ENCODE measurements at places on chromosomes 4 and X.
A peak's percentile ranks its signal among the peaks of the same experiment; 100 is the strongest.

DNA sequence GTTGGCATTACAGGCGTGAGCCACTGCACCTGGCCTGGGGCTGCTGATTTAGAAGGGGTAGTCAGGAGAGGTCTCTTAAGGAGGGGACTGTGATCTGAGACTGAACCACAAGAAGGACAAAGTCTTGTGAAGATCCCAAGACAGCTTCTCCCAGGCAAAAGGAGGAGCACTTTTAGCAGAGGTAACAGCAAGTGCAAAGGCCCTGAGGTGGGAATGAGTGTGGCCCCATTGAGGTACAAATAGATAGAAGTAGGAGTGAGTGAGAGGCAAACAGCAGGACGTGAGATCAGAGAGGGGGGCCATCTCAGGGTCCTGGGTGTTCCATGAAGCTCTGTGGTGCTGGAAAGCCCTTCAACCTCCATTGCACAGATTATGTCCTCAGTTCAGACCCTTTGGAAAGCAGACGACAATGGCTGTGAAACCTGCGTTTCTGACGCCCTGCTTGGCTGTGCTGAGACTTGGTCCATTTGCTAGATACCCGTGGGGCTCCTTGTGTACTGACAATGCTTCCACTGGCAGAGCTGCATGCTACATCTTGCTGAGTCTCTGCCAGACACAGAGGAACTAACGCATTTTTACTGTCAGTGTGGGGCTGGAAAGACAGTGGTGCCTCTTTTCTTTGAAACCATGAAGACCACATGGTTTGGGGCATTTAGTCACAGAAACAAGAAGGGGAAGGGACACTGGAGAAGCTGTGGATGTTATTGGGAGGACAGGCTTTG is 1.3 kb upstream of the CCKAR start:
- no peak for DNase-seq

DNA sequence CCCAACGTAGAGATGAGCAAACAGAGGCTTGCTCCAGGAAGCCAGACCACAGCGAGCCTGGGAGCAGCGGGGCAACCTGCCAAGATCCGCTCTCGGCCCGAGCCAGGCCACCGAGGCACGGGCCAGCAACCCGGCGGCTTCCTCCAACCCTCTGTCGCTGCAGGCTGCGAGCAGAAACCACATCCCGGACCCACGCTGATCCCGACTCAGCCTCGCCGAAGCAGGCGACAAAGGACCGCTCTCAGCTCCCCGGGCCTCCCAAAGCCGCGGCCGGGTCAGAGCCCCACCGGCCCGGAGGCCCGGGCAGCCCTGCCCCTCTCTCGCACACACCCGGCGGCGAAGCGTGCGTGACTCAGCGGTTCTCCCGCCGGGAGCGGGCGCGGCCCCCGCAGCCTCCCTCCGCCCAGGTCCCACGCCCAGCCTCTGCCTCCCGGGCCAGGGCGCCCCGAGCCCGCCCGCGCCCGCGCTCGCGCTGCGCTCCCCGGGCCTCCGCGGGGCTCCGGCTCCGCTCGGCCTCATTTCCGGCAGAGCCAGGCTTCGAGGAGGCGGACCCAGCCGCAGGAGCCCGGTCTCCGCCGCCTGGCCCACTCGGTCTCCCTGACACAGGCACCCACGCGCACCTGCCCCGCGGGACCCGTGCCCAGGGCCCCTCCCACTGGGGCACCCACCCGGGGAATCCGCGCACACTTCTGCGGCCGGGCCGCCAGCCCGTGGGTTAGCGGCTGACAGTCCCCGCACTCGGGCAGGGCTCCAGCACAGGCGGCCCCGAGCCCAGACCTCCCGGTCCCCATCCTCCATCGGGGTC is 1.7 kb downstream of the PPP2R2C start:
- DNase-seq: no peak

- no peak for DNase-seq
Observed at GRCh38 chr4:105620640-105621323, 68.4 kb downstream of the ARHGEF38 start.

DNA sequence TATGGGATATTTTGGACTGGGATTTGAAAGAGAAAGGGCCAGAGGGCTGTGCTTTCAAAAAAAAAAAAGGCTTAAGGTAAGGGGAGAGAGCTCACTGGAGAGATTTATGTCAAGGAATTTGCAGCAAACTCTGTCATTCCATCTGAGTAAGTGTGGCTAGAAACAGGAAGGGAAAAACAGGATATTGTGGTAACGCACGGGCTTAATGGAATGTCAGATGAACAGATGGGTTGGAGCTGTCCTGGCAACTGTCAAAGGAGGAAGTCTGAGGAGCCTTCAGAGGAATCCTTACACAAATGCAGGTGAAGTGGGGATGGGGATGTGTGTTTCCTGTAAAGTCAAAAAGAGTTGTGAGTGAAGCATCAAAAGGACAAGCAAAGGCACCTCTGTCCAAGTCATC is 15.1 kb upstream of the NKX3-2 start:
- no peak for DNase-seq

DNA sequence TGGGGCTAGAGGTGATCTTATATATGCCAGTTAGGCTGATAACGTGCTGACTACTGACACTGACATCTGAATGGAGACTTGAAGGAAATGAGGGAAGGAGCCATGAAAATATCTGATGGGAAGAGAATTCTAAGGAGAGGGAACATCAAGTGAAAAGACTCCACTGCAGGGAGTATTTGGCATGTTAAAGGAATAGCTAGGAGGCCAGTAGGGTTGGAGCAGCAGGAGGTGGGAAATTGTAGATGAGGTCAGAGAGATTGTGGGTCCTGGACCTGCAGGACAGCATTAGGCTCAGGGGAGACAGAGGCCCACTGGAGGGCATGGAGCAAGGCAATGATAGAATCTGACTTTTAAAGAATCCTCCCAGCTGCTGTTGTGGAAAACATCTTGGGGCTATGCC is 55.8 kb upstream of the NSUN7 start:
- no peak for DNase-seq

DNA sequence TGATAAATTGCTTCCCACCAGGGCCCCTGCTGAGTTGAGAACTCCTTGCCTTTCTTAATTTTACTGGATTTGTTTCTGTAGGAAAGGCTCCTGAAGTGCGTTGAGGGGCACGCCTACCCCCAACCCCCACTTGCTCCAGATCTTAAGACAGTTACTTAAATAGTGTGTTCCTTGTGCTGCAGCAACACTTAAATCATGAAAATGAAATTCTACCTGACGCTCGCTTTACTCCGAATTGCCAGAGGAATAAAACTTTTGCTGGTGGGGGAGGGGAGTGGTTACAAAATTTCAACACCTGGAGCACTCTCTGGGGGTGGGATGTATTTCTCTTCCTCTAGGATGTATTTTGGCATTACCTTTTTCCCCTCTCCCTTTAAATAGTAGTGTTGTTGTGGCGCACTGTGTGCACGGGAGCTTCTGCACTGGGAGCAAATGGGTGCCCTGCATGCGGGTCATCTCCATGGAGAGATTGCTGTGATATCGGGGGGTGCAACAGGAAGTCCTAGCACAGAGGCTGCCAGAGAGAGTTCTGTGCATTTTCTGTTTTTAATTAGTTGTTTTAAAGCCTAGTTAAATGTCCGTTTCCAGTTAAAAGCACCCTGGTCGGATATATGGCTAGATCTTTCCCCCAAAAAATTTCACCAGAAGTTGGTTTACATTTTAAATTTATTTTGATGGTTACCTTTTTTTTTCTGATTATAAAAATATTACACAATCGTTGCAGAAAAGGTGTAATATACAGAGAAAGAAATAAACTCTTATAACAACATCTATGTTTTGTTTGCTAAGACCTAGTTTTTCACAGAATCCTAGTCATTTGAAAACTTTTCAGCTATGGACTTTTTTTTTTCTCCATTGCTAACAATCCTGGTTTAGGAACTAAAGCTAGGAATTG is 207.7 kb downstream of the SOWAHB start:
- DNase-seq: no peak

DNA sequence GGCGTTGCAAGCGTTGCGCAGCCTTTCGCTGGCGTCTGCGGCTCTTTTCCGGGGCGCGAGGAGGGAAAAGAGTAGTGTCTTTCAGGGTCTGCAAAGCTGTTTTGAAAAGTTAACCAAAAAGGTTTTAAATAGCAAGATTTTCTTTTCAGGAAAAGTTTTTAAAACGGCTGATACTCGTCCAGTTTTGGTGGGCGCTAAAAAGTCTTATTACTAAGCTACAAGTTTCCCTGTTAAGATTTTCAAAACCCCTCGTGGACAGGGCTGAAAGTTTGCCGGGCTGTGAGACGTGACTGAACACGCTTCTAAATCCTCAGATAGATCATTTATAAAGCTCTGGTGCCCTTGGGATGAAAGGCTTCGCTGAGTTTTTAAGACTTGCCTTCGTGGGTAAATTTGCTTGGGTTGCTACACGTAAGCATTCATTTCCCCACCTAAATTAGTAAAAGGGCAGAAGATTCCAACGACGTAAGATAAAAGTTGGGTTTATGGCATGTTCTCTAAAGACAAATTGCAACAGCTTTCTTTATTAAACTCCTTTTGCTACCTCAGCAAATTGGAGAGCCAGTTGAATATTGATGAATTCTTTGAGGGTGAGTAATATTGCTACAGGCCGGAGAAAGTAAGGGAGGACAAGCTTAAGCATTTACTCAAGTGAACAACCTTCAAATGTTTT is 91.5 kb downstream of the HPRT1 start:
- no peak for DNase-seq

GRCh38 chr4:185215261-185215660 is 5.9 kb downstream of the SNX25 start:
- no peak for DNase-seq

DNA sequence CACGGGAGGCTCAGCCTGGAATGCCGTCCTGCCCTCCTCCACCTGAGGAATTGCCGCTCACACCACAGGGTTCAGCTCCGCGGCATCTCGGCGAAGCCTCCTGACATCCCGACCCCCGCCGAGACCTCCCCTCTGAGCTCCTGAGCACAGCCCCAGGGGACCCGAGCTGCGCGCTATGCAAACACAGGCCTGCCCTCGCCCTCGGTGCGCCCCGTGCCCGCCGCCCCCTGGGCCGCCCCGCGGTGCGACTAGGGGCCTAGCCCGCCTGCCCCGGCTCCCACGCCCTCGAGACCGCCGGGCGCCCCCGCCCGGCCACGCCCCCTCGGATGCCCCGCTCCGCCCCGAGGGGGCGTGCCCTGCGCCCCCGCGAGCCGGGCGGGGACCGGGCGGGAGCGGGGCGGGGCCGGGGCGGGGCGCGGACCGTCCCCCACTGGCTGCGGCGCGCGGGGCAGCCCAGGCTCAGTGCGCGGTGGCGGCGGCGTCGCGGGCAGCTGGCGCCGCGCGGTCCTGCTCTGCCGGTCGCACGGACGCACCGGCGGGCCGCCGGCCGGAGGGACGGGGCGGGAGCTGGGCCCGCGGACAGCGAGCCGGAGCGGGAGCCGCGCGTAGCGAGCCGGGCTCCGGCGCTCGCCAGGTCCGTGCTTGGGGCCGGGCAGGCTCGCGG is at the start of gene FGFR3:
TSS of gene FGFR3 (plus strand) at position 462 of the 664 bp plus-strand sequence. CDS start 642 bp downstream, outside the sequence.
- DNase-seq: peak; percentile 23

- no peak for DNase-seq
Observed at GRCh38 chr4:118173956-118174725, 139.9 kb downstream of the NDST3 start.

GRCh38 chr4:113288696-113289095 is 239.2 kb downstream of the ANK2 start:
- no peak for DNase-seq

DNA sequence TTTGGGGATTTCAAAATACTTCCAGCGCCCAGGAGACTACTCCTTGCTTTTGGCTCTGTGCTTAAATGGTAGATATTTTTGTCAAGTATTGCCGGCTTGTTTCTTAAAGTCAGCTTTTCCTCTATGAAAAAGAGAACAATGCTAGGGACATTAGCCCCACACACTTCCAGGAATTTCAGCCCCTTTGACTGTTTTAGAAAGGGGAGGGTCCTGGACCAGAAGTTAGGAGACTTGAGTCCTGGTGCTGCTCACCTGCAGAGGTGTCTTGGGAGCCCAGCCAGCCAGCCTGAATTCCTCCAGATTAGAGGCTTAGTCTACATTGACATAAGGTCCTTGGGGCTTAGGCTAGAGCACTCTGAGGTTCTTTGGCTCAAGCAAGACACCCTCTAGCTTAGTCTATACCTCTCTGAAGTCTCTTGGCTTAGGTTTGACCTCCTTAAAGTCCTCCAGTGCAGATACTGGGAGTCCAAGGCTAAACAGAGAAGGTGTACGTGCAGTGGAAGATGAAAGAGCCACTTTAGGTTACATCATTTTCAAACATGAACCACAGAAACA is 1.6 kb upstream of the SETD7 start:
- DNase-seq: no peak

DNA sequence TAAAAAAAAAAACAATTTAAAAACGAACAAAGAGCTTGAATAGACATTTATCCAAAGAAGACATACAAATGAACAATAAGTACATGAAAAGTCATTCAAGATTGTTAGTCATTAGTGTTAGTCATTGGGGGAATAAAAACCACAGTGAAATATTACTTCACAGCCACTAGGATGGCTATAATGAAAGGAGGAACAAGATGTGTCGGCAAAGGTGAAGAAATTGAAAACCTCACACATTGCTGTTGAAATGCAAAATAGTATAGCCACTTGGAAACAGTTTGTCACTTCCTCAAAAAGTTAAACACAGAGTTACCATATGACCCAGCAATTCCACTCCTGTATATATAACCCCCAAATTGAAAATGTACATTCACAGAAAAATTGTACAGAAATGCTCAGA is 45.2 kb upstream of the SLC39A8 start:
- no peak for DNase-seq

GRCh38 chrX:103704863-103705262 is 5.8 kb upstream of the TMEM31 start:
- DNase-seq: no peak

DNA sequence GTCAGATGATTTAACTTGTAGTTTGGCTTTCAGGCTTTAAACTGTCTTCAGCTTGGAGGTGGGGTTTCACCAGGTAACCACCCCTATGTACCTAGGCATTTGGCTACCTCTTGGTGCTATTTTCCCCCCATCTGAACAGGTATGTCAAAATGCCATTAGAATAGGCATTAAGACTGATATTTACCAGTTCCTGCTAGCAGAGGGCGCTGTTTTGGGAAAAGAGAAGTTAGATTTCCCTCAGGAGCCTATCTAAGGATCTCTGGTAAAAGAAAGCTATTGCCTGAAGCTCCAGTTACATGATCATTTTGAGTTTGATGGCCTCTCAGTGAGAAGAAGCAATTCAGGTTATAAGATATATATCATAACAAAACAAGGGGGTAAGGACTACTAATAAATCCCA is 879.1 kb downstream of the SH3BGRL start:
- DNase-seq: no peak

DNA sequence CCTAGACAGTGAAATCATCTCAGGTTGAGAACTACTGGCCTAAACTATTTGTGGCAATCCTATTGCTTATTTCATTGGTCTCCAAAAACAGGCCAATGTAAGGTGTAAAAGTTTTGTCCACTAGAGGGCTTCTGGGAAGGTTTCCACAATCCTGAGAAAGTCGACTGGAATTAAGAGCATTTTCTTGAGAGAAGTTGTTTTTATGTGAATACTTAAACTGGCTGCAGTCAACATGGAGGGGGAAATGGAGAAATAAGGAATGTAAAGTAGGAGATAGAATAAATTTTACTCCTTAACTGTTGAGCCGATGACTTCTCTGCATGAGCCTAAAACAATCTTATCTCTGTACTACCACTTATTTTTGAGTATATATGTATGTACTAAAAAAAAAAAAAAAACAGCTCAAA is 11.0 kb upstream of the EIF4E start:
- DNase-seq: no peak
